ENCODE measurements at places on chromosomes 2 and 18. TPM values are rescaled to one million over a fixed set of nuclear protein-coding genes. Genes with fewer than 3 reads are reported as not detected.

DNA sequence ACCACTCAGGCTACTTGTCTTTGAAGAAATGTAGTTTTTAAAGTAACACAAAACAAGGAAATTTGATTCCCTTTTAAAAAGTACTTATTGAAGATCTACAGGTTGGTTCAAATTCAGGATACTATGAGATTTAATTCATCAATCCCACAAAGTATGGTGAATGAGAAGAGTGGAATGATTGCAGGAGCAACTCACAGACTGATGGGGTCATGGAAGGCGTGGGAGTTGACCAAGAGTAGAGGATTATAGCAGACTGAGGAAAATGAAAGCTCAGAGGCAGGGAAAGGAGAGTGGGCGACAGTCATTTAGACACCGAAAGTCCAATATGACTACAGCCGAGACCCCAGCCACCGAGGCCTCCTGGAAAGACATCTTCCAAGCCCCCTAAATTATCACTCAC, 12.5 kb upstream of the DAPL1 start:
- no peak for DNase-seq

DNA sequence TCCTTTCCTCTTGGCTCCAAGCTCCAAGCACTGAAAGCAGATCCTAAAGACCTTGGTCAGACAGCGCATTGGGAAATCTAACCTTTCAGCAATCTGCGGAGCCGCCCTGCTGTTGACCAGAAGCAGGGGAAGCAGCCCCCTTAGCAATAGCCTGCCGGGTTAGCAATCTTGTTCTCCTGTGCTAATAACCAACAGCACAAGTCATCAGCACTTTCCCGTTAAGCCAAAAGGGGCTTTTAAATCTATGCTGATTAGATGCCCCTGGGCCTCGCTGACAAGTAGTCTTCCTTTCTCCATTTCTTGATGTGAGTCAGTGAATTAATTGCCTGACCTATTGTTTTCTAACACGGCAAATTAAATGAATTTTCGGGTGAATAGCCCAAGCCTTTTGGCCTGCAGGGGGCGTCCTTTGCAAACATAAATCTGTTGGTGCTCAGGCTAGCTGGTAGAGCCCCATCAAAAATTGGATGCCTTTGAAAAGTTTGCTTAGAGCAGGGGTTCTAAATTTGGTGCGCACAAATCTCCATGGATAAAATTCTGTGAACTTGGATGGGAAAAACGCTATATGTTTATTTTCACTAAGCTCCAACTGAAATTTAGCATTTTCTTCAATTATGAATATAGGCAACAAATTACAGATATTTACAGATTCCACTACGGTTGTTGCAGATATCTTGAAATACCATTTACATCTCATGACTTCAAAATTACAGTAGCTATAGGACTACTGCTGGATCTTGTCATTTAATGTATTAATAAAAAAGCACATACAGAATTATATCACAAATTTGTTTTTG, 24.6 kb downstream of the MAIP1 start:
- DNase-seq: no peak

DNA sequence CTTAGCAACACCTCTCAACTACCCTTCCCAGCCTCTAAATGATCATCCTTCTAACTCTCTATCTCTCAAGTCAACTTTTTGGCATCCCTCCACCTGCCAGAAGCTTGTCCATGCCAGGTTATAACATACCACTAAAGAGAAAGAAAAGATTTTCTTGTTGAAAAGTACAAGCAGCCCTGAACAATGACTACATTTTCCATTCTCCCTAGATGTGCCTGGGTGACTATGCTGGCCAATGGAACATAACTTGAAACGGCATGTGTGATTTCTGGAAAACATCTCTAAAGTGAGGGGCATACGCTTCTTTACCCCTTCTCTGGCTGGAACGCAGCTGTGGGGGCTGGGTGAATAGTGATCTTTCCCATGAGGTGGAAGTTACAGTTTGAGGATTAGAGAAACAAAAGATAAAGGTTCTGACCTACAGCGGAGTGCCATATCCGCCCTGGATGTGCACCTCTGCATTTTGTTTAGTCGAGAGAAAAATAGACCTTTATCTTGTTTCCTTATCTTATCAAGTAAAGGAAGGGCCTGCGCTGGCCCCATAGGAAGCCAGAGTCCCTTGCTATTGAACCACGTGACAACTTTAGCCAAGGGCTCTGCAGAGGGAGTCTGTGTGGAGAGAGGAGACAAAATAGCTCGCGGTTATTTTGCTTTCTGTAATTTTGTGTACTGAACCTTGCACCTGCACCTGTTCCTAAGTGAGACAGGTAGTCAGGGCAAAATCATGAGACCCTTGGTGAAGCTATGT, 436.8 kb downstream of the TGIF1 start:
- DNase-seq: no peak

GRCh38 chr2:203786549-203787351, 80.3 kb downstream of the CD28 start:
- DNase-seq: no peak

The LYPD6 gene
- 0.15 TPM for total RNA-seq

All from upper lobe of left lung (tissue), 6 donors.